ENCODE measurements at places on chromosomes 2 and 18.

DNA sequence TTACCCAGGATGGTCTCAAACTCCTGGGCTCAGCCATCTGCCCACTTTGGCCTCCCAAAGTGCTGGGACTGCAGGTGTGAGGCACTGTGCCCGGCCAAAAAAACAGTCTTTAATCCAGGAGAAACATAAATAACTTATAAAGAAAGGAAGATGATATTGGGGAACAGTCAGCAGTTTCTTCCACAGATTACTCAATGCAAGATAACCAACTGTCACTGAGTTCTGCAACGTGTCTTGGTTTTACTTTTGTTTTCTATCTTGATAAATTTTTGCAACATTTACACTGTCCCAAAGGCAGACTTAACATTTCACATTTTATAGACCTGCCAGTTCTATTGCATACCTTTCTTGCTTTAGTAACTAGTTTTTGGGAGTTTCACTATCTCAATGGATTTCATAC, 71.1 kb downstream of the ANKRD44 start:
- H3K4me1 ChIP-seq = peaks cover 76% of the 10 kb centered on the region
- H3K27ac ChIP-seq = peak overlapping the region; percentile 79
- peak overlapping the region; percentile 78 for H3K4me3 ChIP-seq

DNA sequence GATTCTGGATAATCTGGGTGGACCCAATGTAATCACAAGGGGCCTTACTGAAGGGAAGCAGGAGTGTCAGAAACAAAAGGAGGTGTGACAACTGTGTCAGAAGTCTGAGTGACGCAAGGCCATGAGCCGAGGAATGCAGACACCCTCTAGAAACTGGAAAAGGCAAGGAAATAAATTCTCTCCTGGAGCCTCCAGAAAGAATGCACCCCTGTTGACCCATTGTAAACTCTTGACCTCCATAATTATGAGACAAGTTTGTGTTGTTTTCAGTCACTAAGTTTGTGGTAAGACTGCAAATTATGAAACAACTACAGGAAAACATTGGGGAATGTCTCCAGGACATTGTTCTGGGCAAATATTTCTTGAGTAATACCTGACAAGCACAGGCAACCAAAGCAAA, 47.3 kb upstream of the B3GNT7 start:
- peaks cover 29% of the 10 kb centered on the region for H3K27me3 ChIP-seq
- no peak overlapping the region for H3K4me3 ChIP-seq

- H3K4me1 ChIP-seq = no peaks in the 10 kb centered on the region
- H3K27me3 ChIP-seq = peaks cover 56% of the 10 kb centered on the region
- H3K36me3 ChIP-seq = no peaks in the 10 kb centered on the region
- H3K4me3 ChIP-seq = no peak overlapping the region
Measured at GRCh38 chr18:58454406-58455061, 174.4 kb downstream of the ALPK2 start.

DNA sequence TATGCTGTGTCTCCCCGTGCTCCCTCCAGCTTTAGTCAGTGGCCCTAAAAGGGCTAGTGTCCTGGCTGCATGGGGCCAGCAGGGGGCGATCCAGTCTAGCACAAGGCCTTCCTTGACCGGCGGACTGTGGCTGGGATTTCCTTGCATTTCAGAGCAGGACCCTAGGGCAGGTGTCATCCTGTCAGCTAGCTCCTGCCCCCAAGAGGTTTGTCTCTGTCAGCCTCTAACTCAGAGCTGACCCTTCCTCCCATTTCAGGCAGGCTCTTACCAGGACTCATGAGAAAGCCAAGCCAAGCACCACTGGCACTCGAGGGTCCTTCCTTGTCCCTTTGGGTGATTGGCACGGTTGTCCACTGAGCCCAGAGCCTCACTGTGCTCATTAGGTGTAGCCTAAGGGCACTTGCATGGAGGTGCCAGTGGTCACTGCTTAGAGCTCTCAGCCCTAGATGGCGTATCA, 140.3 kb downstream of the RPIA start:
- H3K27me3 ChIP-seq = peaks cover 50% of the 10 kb centered on the region
- H3K27ac ChIP-seq = no peak overlapping the region
- no peaks in the 10 kb centered on the region for H3K4me1 ChIP-seq
- no peaks in the 10 kb centered on the region for H3K36me3 ChIP-seq

DNA sequence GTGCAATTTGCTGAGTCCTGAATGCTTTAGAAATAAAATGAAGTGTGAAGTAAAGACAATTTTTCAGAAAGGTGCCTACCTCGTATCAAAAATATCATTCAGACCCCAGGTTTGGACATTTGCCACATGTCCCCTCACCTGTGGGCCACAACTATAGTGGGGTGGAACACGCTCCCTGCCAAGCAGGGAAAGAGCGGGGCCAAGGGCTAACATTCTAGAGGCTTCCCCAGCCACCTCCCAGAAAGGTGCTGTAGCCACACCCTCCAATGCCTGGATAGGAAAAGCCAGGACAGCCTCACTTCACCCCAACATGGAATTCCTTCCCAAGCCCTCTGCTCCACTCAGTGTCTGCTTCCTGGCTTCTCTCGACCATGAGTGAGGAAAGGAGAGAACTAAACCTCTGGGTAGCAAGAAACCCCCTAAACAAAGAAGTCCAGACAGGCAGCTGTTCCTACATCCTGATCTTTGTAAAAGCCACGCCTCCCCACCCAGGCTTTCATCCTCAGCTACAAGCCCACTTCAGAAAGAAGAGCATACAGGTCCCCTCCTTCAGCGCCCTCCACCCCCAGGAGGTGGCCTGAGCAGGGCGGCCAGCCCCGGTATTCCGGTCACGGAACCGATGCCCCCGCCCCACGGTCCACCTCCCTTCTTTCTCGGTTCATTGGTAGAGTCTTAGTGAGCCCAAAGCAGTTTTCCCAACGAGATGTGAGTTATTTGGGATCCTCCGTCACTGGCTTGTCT, 2.1 kb downstream of the COL6A3 start:
- H3K4me1 ChIP-seq = no peaks in the 10 kb centered on the region
- H3K27ac ChIP-seq = no peak overlapping the region
- no peak for DNase-seq
- peaks cover under 1% of the 10 kb centered on the region for H3K36me3 ChIP-seq
- H3K27me3 ChIP-seq = peaks cover 24% of the 10 kb centered on the region
- H3K4me3 ChIP-seq = no peak overlapping the region

GRCh38 chr2:108620656-108621055, 86.4 kb downstream of the LIMS1 start:
- H3K4me1 ChIP-seq = peaks cover 61% of the 10 kb centered on the region
- H3K27ac ChIP-seq = peak overlapping the region; percentile 95
- DNase-seq = no peak
- peak overlapping the region; percentile 91 for H3K4me3 ChIP-seq

GRCh38 chr2:99356853-99357252, 19.7 kb downstream of the EIF5B start:
- H3K4me3 ChIP-seq = no peak overlapping the region
- peaks cover 21% of the 10 kb centered on the region for H3K36me3 ChIP-seq
- no peak for DNase-seq
- H3K4me1 ChIP-seq = peaks cover 34% of the 10 kb centered on the region
- no peaks in the 10 kb centered on the region for H3K27me3 ChIP-seq
- H3K27ac ChIP-seq = no peak overlapping the region

DNA sequence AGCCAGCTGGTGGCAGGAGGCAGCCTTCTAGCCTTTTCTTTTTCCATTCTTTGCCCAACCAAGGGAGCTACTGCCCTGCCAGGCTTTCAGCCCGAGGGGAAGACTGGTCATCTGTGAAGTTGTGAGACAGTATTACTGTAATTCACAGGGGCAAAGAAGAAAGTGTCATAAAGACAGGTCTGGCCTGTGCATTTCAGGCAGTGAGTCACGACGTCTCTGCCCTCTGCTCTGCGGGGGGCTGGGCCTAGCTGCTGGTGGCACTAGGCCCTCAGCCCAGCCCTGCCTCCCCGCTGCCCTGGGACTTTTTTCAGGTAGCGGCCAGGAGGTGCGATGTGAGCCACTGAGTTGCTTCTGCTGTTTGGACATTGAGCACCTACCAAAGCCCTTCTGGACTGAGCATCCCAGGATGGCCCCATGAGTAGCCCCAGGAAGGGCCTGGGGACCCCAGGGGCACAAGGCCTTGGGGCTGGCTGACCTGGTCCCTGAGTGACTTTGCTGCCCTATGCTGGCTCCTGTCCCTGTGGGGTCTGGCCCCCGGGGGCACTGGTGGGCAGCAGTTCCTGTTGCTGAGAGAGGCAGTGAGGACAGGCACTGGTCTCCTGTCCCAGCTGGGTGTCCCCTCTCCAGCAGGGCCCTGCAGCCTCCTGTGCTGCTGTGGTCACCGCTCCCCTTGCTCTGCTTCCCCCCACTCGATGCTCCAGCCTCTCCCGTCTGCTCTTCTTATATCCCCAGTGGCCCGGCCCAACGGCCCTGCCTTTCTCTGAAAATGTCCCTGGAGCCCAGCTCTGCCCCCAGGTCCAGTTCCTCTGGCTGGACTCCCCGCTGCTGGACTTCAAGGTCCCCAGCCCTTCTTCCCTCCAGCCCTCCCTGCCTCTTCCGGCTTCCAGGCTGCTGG, 7.0 kb downstream of the INHBB start:
- H3K27me3 ChIP-seq = peaks cover 58% of the 10 kb centered on the region
- H3K4me3 ChIP-seq = no peak overlapping the region

DNA sequence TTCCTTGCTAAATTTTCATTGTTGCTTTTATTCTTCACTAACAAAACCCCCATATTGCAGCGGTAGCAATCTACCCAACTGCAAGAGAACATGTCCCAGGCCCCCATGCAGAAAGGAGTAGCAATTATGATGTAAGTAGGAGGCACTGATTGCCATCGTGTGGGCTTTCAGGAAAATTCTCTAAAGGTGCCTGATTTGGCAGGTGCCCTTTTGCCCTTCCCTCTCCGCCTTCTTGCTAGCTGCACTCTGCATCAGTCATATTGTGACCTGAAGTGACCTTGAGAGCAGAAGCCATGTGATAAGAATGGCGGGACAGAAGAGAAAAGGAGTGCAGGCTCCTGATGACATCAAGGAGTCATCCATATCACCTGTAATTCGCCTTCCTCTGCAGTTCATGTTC, 112.1 kb downstream of the NCKAP5 start:
- H3K4me3 ChIP-seq = no peak overlapping the region
- H3K36me3 ChIP-seq = no peaks in the 10 kb centered on the region
- DNase-seq = no peak
- H3K27ac ChIP-seq = no peak overlapping the region
- H3K27me3 ChIP-seq = no peaks in the 10 kb centered on the region

DNA sequence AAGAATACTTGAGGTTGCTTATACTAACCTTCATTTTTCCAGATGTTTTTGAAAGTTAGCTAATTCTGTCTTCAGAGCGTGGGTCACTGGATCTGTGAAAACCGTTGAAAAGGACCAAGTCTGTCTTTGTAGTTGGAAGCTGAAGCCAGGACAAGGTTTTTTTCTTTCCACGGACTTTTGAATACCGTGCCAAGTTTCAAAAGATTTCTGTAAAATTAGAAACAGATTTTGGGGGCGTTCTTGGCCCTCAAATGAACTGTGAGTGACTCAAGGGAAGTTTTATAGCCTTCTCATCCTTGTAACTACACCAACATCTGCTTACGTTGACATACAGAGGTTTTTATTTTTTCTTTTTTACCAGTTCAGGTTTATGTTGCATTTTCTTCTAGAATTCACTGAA, at the start of gene FAP:
TSS of gene FAP (minus strand) at position 152 of the 400 bp plus-strand sequence. CDS start at position 34, 118 bp downstream.
- H3K4me1 ChIP-seq = no peaks in the 10 kb centered on the region
- no peak within 1 kb of the TSS for H3K27ac ChIP-seq
- H3K36me3 ChIP-seq = no peaks in the 10 kb centered on the region
- no peak for DNase-seq
- peaks cover 52% of the 10 kb centered on the region for H3K27me3 ChIP-seq

- H3K4me1 ChIP-seq = peaks cover 27% of the 10 kb centered on the region
- no peaks in the 10 kb centered on the region for H3K36me3 ChIP-seq
- DNase-seq = no peak
- no peak overlapping the region for H3K4me3 ChIP-seq
- H3K27ac ChIP-seq = peak overlapping the region; percentile 83
Measured at GRCh38 chr2:28338046-28338817, 54.4 kb upstream of the FOSL2 start.

GRCh38 chr2:230937362-230937761, 12.3 kb upstream of the GPR55 start:
- no peaks in the 10 kb centered on the region for H3K36me3 ChIP-seq
- no peak for DNase-seq
- no peak overlapping the region for H3K27ac ChIP-seq

GRCh38 chr18:38807915-38808314, 1242.3 kb upstream of the CELF4 start:
- H3K4me3 ChIP-seq = no peak overlapping the region
- no peaks in the 10 kb centered on the region for H3K4me1 ChIP-seq
- H3K27ac ChIP-seq = no peak overlapping the region
- DNase-seq = no peak
- H3K27me3 ChIP-seq = no peaks in the 10 kb centered on the region

- DNase-seq = no peak
- H3K27ac ChIP-seq = no peak overlapping the region
- H3K36me3 ChIP-seq = peaks cover 3% of the 10 kb centered on the region
Measured at GRCh38 chr2:126891681-126892500, 6.8 kb upstream of the TEX51 start.

DNA sequence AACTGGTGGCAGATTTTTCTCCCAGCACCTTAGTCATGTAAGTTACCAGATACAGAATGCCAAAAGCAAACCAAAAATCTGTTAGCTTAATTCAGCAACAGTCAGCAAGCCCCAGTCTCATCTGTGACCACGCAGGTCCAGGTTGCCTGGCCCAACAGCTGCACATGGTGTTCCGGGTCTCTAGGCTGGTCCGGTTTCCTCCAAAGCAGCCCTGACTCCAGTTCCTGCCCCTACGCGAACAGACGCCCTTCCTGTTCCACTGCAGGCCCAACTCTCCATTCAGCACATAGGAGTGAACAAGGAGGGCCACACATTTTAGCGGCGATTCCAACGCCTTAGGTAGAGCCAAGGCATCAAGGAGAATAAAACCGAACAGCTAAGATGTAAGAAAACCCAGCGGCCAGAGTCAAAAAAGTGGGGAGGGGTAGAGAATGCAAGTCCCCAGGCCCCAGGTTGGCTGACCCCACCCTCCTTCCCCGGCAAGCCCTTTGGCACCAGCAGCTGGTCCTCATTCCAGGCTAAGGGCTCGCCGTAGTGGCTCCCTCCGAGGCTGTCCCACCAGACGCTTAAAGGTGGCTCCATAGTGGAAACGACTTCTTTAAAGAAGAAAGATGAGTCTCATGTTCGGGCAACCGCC, 1.5 kb downstream of the STK25 start:
- H3K4me3 ChIP-seq = peak overlapping the region; percentile 79
- H3K4me1 ChIP-seq = peaks cover 29% of the 10 kb centered on the region
- H3K27ac ChIP-seq = no peak overlapping the region

DNA sequence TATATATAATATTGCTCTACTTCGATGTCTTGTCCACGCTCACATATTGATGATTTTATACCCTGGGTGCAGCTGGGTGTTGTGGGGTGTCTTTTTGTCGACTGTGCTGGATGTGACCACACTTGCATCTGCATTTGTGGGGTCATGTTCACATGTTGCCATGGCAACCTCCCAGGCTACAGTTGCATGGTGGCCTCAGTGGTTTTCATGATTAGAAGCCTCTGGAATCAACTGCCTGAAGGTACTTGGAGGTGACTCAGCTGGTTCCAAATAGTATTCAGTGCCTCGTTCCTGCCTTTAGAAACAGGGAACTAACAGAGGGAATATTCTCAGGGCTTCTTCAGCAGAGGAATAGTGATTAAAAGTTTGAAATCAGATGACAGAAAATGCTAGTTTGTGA, 166.3 kb upstream of the NYAP2 start:
- no peaks in the 10 kb centered on the region for H3K4me1 ChIP-seq
- no peak overlapping the region for H3K27ac ChIP-seq
- H3K4me3 ChIP-seq = no peak overlapping the region
- H3K36me3 ChIP-seq = peaks cover 2% of the 10 kb centered on the region
- H3K27me3 ChIP-seq = peaks cover 16% of the 10 kb centered on the region
- no peak for DNase-seq

GRCh38 chr2:30231996-30232800, 864 bp downstream of the LBH start:
- H3K4me3 ChIP-seq = peak overlapping the region; percentile 84
- H3K4me1 ChIP-seq = peaks cover 62% of the 10 kb centered on the region
- peak overlapping the region; percentile 83 for H3K27ac ChIP-seq
- peaks cover 53% of the 10 kb centered on the region for H3K36me3 ChIP-seq
- H3K27me3 ChIP-seq = no peaks in the 10 kb centered on the region
